Right renal pelvis (tissue), 4 donors: ENCODE measurements at places on chromosomes 12 and 14. TPM values are rescaled to one million over a fixed set of nuclear protein-coding genes. Genes with fewer than 3 reads are reported as not detected.

DNA sequence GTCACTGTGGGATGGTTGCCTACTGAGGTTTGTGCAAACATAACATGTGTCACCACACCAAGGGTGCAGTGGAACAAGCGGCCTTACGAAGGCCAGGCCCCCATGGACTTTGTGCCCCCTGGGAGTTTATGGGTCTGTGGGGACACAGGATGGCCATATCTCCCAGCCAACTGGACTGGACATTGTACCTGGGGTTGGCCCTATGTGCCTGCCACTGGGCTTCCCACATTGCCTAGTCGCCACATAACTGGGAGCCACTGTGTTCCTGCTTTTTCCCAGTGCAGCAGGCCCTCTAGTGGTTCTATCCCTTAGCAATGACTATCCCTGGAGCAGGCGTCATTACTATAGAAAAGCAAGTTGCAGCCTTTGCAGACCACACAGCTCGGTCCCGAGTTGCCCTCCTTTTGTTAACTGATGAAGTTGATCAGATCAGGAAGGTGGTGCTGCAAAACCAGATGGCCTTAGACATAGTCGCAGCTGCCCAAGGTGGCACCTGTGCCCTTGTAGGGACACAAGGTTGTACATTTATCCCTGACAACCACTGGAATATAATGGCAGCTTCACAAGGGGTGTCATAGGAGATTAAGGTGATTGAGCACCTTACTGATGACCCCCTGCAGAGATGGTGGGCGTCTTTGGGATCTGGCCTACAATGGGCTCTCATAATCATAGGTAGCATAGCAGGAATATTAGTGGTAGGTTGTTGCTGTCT, 15.2 kb upstream of the RNASE12 start:
- no peak for DNase-seq

- no peak for DNase-seq
These were observed 2.5 kb downstream of the GSC start for GRCh38 chr14:94767321-94767878.

- DNase-seq = no peak
These were observed 910 bp upstream of the SRP54 start for GRCh38 chr14:34981743-34982420.

DNA sequence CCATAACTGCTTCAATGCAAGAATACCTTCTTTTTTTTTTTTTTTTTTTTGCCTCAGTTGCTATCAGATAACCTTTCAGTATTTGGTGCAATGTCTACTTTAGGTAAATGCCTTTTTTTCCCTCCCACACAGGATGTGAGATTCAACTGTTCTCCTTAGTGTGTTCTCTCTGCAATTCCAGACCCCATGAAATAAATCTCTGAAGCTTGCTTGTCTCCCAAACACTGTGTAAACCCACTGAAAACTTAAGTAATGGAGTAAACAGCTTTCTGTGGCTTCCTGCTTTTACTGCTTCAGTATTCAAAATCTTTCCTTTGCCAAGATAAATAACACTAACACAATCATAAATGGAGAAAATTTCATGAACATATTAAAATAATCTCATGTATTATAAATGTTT, 55.8 kb upstream of the CLEC14A start:
- DNase-seq = no peak

DNA sequence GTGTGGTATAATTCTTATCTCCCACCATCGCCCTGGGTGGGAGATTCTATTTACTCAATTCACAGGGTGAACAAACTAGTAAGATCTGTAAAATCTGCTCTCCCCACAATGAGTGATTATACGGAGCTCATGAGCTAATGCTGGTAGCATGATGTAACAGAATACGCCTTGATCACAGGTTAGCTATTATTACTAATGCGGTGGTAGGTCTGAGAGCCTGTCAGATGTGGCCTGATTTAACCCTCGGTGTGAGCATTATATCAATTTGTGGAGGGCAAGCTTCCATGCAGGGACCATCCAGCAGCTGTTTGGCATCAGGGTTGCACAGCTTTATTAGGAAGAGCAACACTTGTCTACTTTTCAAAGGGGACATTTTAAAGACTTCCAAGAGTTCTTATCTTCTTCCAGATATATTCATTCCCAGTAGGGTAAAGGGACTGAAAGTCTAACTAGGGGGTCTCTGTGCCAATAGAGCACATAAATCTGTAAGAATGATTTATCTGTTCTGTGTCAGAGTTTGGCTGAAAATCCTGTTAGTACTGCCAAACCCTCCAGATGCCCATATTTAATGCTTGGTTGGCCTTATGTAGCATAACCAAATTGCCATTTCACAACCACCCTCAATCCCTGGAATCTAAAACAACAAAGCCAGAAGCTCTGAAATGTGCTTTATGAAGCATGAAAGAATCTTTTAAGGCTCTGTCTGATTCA, 18.7 kb downstream of the TSHR start:
- DNase-seq = no peak

Gene SLC5A8
- 45.0 TPM for polyA plus RNA-seq

GRCh38 chr14:64880221-64881121, 764 bp upstream of the SPTB start:
- no peak for DNase-seq

Gene TOMM20L
- 1.4 TPM for polyA plus RNA-seq

GRCh38 chr12:90652280-90652679, 302.7 kb downstream of the CCER1 start:
- no peak for DNase-seq

Gene RAB21
- polyA plus RNA-seq = 70.9 TPM

DNA sequence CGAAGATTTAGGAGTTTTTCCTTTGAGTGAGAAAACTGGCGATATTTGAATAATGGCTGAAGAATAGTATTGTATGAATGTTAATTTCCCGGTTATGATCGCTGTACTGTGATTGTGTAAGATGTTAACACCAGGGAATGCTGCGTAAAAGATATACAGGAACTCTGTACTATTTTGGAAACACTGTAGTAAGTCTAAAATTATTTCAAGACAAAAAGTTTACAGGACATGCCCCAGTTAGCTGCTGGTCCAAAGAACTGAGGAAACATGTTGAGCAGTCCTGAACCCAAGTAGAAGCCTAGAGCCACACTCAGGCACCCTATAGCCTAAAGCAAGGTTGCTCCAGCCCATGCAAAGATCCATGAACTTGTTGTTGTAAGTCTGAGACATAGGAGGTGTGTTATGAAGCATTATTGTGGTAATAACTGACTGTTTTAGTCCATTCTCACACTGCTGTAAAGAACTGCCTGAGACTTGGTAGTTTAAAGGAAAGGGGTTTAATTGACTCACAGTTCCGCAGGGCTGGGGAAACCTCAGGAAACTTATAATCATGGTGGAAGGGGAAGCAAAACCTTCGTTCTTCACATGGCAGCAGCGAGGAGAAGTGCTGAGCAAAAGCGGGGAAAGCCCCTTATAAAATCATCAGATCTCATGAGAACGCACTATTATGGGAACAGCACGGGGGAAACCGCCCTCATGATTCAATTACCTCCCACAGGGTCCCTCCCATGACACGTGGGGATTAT, 99.8 kb upstream of the RESF1 start:
- no peak for DNase-seq

Gene NUAK1
- polyA plus RNA-seq = 10.4 TPM

GRCh38 chr12:79859646-79860045, 75.3 kb downstream of the PPP1R12A start:
- no peak for DNase-seq

- no peak for DNase-seq
These were observed 7.4 kb downstream of the IFI27L1 start for GRCh38 chr14:94088516-94088915.

- DNase-seq = no peak
These were observed 58.3 kb downstream of the ESRRB start for GRCh38 chr14:76434220-76434619.
